NCI-H526 treated with DMSO at 0.1 percent for 48 hours (cell line): ENCODE measurements at places on chromosomes 2 and 18.

GRCh38 chr2:133940134-133940533 lies 313.7 kb upstream of the MGAT5 start:
- no peak for DNase-seq

- peak; percentile 51 for DNase-seq
These were observed at the start of gene LAMA3 for GRCh38 chr18:23689031-23689615. LAMA3 (plus strand) TSS chr18:23689453; CDS start chr18:23689684, 231 bp downstream.

- DNase-seq: peak; percentile 83
These were observed 2.5 kb upstream of the CNDP2 start for GRCh38 chr18:74493689-74494088.

DNA sequence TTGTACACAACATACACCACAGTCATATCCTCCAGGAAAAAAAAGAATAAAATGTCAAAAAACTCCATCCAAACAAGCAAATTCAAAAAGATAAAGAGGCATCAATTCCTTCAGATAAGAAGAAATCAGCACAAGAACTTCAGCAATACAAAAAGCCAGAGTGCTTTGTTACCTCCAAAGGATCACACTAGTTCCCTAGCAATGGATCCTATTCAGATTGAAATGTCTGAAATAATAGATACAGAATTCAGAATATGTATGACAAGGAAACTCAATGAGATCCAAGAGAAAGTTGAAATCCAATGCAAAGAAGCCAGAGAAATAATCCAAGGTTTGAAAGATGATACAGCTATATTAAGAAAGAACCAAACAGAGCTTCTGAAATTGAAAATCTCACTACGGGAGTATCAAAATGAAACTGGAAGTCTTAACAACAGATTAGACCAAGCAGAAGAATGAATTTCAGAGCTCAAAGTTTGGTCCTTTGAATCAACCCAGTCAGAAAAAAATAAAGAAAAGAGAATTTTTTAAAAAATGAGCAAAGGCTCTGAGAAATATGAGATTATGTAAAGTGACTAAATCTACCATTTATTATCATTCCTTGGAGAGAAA lies 80.6 kb downstream of the TRABD2A start:
- DNase-seq: no peak

DNA sequence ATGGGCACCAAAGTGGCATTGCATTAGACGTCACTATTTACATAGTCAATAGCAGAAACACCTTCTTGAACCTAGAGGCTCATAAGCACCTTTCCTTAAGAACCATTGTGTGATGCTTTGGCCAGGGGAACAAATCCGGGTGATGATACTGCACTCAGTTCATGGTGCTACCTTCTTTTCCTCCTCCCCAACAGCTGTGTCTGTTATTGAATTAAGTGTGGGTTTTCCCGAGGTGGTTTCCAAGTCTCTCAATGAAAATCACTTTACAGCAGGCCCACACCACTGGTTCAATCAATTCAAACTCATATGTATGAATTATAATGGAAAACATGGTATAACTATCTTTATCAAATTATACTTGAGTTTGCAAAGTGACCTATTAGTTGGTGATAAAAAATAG lies 9.3 kb upstream of the EFEMP1 start:
- no peak for DNase-seq

GRCh38 chr18:2411381-2411960 lies 159.8 kb downstream of the METTL4 start:
- DNase-seq: no peak

- DNase-seq: no peak
These were observed 121.9 kb upstream of the MSTN start for GRCh38 chr2:190184460-190184859.

DNA sequence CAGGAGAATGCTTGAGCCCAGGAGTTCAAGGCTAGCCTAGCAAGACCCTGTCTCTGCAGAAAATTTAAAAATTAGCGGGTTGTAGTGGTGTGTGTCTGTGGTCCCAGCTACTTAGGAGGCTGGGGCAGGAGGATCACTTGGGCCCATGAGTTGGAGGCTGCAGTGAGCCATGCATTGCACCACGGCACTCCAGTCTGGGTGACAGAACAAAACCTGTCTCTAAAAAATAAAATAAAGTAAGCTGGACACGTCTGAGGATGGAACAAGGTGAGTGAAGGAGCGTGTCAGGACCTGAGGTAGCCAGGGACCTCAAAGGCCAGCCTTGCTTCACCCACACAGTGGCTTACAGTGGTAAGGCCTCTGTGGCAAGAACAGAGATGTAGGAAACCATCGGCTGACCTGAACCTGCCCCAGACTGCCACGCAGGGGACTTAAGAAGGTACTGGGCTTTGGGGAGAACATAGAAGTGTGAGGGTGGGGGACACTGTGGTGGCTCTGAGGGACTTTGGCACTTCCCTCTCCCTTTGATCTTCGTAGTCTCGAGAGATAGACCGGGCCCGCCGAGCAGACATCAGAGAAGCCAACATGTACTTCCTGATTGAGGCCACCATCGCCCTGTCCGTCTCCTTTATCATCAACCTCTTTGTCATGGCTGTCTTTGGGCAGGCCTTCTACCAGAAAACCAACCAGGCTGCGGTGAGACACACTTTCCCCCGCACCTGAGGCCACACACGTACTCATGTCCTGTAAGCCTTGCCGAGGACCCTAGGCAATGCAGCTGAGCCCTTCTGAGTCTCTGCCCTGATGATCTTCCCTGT lies 7.5 kb downstream of the SLC11A1 start:
- DNase-seq: no peak

DNA sequence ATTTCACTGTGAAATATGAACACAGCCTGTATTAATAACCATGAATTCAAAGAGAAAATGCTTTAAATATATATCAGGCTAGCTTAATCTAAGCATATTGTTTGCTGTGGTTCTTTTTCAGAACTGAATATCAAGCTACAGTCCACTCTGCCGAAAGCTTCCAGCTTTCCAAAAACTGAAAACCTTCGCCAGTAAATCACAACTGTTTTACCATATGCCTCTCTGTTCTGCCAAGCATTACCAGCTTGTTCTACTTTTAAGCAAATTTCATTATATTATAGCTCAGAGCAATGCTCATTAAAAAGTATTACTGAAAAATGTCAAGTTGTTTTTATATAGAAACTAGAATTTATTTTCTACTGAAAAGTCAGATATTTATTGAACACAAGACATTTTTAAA lies 277.4 kb downstream of the NRXN1 start:
- DNase-seq: no peak

DNA sequence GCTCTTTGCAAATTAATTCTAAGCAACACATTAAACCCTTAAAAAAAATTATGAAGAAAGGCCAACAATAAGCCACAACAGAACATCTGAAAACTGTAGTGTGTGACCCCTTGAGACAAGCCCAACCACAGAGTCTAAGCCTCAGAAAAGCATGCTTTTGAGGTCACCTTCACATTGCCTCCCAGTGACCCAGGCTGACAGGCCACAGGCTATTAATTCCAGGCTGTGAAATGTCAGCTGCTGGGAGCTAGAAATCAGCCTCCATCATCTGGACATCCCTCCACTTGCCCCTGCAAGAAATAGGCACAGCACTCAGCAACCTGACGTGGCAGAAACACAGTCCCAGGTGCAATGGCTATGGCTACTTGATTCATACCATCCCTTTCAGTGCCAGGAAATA lies 179.4 kb upstream of the ZFP36L2 start:
- no peak for DNase-seq

GRCh38 chr18:34864836-34865497 lies 154.9 kb downstream of the DTNA start:
- DNase-seq: no peak

DNA sequence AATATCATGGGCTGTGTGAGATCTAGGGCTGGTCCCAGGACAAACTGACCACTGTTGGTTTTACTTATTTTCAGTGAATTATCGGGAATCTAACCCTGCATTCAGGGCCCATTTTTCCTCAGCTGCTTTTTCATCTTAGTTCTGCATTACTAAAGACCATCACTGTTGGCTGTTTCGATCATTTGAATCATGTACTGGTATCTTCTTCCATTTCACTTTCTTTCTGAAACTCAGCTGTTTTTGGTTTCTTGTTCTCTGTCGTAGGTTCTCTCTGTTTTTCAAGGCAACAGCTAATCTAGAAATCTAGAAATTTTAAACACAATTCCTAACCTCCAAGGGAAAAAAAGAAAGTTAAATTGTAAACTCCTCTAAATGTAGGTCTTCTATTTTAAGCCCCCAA lies 159.9 kb upstream of the SESTD1 start:
- DNase-seq: no peak

DNA sequence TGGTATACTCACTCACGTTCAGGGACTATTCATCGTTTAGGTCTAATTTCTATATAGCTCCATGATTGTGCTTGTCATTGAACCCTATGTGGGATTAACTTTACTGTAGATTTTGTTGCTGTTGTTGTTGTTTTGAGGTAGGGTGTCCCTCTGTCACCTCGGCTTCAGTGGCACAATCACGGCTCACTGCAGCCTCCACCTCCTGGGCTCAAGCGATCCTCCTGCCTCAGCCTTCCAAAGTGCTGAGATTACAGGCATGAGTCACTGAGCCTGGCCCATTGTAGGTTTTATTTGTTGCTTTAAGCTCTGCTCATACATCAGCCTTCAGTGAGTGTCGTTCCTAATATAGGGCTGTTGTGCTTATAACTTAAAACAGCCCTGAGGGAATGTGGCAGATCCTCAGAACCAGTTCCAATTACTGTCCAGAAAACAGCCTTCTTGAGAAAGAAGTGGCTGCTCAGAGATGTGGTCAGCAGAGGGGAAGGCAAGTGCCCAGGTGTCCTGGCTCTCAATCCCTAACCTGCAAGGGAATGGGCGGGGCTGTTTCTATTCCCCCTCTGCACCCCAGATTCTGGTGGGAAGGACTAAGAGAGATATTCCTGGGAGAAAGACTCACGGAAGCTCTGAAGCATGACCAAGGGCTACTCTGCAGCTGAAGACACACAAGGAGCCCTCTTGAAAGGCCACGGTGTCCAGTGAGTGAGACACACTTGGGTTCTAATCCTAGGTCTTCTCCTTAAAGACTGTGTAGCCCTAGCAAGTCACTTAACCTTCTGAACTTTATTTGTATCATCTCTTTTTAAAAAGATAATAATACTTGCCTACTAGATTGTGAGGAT lies 79.6 kb upstream of the LCLAT1 start:
- no peak for DNase-seq

GRCh38 chr2:151063271-151063670 lies 198.4 kb downstream of the RBM43 start:
- DNase-seq: peak; percentile 52

- no peak for DNase-seq
These were observed 32.7 kb downstream of the QPCT start for GRCh38 chr2:37377187-37377532.

DNA sequence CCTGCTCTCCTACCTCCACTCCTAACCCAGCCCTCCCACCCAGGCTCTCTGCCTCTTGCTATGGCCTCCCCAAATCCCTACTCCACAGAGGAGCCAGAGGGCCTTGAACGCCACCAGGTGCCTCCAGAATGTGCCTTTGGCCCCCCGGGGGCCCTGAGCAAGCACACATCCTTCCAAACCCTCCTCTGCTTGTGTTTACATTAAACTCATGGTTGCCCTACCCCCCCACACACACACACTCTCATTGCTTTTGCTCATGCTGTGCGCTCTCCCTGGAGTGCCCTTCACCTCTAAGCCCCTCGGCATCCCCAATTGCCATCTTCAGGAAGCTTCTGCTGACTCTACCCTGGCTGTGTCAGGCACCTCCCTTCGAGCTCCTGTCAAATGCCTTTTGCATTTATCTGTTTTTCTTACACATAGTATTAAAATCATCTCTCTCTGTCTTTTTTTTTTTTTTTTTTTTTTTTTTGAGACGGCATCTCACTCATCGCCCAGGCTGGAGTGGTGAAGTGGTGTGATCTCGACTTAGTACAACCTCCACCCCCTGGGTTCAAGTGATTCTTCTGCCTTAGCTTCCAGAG lies 16.3 kb upstream of the TET3 start:
- DNase-seq: no peak

DNA sequence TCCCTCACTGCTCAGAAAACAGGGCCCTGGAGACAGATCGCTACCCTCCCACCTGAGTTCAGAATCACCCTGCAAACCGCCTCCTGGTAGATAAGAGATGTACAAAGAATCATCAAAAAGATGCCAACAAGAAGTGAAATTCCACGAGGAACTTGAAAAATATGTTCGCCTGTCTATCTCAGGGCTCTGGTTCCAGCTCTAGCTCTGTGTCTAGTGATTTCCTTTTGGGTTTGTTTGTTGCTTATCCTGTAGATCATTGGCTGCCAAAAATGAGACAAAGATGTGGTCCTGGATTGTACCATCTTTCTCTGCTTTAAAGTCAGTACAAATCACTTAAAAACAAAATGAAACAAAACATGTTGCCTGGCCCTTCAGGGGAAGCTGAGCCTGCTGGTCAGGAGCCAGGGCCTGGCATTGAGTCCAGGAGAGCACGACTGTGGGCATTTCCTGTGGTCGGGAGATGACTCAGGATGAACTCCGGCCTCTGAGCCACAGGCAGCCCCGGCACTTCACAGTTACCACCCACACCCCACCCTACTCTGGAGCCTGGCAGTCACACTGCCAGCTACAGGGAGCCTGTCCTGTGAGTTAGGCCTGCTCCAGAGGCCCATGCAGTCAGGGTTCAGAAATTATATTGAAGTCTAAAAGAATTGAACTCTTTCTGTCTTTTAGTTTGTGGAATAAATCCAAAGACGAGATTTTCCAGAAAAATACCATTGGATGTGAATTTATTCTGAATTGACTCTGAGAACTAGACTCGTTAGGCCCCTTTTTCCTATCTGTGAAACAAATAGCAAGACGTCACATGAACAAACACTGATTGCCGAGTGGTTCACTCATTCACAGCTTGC lies 8.0 kb upstream of the ITGB6 start:
- DNase-seq: no peak

DNA sequence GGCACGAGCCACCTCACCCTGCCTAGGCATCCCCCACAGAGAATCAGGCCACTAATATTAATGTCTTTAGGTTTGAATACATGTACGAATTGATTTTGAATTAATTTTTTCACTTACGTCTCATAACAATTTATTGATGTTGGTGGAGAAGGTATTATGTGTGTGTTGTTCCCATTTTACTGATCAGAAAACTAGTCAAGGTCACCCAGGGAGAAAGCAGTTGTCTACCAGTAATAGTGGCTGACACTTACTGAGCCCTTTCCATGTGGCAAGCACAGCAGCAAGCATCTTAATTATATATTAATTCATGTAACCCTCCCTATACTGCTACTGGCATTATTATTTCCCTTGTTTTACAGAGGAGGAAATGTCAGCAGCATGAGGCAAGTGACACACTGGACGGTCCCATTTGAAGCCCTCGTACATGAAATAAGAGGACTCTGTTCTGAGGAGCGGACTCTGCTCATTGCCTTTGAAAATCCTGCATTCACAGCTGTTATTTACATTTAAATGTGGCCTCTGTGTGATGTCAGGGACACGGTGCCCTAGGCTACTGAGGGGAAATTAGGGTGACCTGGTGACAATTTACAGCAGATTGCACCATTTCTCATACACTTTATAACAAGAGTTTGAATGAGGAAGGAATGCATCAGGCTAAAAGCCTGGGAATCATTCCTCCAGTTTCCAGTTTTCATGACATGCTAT lies 30.9 kb upstream of the KCNE4 start:
- no peak for DNase-seq

DNA sequence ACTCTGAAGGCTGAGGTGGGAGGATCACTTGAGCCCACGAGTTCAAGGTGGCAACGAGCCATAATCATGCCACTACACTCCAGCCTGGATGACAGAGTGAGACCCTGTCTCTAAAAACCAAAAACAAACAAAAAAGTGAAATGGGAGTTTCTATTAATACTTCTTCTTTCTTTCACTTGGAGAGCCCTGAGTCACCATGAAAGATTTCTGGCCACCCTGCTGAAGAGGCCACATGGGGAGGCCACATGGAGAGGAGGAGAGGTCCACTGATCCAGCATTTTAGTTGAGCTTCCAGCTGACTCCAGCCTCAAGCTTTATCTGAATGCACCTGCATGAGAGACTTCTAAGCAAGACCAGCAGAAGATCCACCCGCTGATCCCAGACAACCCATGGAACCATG lies 74.2 kb upstream of the LAPTM4A start:
- DNase-seq: no peak
